Suprapubic skin (tissue), 4 donors: ENCODE measurements at places on chromosomes 7 and 10.

DNA sequence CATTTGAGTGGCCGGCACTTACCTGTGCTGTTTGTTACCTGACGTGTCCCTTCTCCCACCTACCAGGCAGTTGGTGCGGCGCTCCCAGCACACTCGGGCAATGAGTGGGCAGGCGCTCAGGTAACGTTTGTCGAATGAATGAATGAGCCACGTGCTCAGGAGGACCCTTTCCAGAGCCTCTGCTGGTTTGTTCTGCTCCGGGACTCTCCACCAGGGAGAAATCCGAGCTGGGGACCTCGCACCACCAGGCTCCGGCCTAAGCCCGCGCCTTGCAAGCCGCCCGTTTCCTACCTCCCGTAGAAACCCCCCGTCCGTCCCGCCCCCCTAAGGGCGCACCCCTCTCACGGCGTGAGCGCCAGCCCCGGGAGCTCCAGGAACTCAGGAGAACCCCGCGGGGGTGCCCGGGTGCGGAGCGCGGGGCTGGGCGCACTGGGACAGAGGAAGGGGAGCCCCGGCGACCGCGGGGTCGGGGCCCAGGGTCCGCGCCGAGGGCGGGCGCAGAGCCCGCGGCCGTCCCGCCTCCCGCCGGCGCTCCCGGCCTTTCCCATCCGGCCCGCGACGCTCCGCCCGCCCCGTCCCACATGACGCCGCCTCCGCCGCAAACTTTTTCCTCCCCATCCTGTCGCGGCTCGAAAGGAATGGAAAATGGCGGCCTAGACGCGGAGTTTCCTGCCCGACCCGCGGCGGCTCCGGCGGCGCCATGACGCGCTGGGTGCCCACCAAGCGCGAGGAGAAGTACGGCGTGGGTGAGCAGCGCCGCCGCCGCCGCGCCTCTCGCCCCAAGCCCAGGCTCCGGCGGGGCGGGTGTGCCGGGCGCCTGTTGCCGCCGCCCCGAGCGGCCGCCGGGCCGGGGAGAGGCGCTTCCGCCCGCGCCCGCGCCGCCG is at the start of gene DOCK1:
TSS of gene DOCK1 (plus strand) at position 611 of the 884 bp plus-strand sequence. CDS start at position 701, 90 bp downstream.
- DNase-seq: peak; percentile 79

GRCh38 chr10:29617880-29618340 is 16.9 kb downstream of the SVIL start:
- peak; percentile 69 for DNase-seq

DNA sequence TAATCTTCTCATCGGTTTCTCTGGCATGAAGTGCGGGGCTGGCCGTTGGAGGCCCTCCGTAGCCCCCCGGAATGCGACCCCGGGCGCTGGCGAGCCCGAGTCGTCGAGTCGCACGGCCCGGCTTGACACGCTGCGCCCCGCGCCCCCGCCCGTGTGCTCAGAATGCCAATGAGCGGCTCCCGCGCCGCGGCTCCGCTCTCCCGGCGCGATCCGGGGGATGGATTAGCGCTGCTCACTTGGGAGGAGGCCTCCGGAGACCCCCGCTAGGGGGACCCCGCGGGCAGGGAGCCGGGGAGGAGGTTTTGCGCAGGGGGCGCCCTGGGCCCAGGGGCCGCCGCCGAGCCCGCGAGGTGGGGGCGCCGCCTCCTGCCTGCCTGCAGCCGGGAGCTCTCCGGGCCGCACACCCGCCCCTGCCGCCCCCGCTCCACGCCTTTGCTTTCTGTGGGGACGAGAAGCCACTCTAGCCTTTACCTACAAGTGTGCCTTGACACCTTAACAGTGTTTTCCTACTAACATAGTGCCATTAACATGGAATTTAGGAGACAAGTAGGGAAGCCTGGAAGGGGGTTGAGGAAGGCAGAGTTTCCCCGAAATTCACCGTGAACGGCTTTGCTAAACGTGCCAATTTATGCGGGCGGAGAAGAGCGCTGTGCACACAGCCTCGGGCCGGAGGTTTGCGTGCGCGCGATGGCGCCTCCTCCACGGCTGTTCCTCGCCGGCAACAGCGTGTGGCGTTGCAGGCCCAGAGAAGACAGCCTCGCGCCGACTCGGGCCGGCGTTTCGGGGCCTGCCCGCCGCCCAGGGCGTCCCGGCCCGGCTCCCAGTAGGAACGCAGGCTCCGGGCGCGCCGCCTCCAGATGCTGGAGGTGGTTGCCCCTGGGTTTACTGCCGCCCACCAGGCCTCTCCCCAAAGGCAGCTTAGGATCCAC is 7.1 kb downstream of the SHH start:
- DNase-seq: no peak

DNA sequence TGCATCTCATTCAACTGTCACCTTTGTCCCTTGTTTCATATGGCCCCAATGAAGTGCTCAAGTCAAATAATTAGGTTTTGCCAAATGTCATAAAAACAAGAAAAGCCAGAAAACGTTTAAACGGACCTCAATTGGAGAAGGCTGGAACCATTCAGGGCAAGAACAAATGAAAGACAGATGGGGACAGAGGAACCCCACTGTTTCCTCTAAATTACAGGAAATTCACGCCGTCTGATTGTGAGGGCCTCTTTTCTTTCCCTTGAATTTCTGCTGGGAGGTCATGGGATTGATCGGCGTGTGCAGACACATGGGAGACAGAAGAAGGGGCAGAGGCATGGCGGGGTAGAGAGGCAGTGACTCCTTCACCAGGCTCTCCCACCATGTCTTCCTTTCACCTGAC is 656.4 kb downstream of the KCNMA1 start:
- DNase-seq: no peak

DNA sequence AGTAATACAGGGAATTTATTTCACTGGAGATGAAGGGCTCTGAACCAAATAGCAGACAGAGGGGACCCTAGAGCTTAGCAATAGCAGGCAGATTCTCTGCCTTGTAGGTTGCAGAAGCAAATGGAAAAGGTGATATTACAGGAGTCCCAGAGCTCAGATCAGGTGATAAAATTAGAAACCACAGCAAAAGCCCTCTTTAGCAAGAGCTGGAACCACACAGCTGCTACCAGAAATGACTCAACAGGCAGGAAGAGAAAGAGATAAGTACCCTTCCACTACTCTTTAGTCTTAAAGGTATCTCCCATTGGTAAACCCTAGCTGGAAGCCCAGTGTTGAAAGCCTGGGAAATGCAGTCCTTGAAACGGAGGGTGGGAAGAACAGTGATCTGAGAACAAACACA is 535.6 kb upstream of the GHITM start:
- DNase-seq: no peak

DNA sequence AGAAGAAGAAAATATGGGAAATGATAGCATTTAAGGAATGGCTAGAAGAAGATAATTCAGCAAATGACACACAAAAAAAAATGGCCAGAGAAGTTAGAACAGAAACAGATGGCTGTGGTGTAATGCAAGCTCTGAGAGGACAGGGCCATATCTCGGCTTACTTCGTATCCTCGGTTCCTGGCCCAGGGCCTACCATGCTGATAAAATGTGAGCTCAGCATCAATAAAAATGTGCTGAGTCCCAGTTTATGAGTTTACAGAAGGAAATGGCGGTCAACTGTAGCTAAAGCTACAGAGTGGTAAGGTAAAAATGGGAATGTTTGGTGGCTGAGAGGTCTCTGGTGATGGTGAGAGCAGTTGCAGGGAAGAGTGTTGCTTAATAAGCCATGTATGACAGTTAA is 40.8 kb downstream of the HBP1 start:
- DNase-seq: no peak

- no peak for DNase-seq
These were observed 174.9 kb downstream of the LRMDA start for GRCh38 chr10:75606203-75606779.

DNA sequence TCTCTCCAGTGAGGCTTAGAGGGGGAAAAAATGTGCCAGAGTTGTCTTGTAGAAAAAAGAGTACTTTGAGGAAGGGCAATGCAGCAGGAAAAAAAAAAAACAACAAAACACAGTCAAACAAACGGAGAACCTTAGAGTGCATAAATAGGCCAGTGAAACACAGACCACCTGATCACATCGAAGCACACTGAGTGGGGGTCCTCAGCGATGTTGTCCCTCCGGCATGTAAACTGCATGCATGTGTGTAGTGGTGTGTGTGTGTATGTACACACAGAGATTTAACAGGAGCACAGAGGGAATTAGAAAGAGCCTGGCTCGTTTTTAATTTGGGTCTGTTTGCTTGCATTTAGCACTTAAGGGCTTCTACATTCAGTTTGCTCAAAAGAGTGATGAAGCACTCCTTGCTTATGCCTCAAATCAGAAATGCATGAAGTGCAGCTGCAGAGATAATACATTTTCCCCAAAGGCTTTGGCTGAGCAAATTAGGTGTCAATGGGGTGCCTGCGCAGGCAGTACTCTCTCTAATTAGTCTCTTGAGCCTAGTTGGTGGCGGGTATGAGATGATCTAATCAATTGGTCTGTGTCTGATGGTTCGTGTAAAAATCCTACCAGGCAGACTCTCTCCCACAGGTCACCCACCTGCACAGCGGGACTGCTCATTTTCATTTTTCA is 62.7 kb upstream of the FZD1 start:
- DNase-seq: no peak

DNA sequence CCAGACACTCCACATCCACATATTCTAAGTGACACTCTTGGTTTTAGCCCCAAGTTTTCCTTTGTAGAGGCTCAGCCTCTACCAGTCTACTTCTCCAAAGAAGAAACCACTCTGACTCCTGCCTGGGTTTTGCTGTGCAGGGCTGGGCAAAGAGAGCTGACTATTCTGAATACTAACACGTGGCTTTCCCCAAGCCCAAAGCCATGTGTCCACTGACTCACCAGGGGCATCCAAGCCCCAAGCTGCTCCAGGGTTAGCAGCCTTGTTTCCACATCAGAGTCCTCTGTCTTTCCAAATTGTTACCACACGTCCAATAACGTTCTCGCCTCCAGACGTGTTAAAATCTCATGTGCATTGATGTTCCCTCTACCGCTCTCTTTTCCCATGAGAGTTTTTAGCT is 8.7 kb downstream of the GALNTL5 start:
- DNase-seq: no peak

- DNase-seq: no peak
These were observed 484.0 kb upstream of the MBL2 start for GRCh38 chr10:53256623-53257022.

GRCh38 chr7:129341816-129342806 is 92.1 kb upstream of the STRIP2 start:
- DNase-seq: no peak

DNA sequence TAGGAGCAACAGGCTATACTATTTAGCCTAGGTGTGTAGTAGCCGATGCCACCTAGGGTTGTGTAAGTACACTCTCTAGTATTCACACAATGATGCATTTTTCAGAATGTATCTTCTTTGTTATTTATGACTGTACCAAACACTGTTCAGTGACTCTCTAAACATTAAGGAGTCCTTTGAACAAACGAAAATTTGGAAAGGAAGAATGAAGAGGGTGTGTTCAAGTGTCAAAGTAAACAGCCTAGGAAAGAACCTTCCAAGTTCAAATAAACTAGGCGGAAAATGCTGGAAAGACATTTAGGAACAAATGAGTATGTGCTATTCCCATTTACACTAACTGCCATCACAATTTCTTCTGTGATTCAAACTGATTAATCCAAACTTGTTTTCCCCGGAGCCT is 142.4 kb downstream of the CHCHD3 start:
- no peak for DNase-seq

- DNase-seq: no peak
These were observed 30.7 kb downstream of the WDR86 start for GRCh38 chr7:151379193-151379520.
